ENCODE measurements at places on chromosomes 11 and 22.

DNA sequence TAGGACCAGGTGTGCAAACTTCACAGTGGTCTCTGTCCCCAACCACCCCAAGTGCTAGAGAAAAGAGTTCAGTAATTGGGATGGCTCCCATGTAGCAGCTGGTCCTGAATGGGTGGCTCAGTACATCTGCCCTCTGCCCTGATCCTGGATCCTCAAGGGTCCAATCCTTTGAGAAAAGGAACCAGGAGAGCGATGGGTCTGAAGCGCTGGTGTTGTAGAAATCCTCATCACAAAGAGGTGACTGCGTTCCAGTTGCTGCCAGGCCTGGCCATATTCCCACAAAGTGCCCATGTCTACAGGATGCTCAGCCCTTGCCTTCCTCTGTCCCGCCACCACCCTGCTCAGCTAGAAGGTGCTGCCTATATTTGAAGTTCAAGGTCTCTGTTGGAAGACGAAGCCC is 6.2 kb upstream of the C22orf39 start:
- no peak for DNase-seq

- no peak for DNase-seq
These were observed 72.4 kb upstream of the CARD18 start for GRCh38 chr11:105211806-105212554.

DNA sequence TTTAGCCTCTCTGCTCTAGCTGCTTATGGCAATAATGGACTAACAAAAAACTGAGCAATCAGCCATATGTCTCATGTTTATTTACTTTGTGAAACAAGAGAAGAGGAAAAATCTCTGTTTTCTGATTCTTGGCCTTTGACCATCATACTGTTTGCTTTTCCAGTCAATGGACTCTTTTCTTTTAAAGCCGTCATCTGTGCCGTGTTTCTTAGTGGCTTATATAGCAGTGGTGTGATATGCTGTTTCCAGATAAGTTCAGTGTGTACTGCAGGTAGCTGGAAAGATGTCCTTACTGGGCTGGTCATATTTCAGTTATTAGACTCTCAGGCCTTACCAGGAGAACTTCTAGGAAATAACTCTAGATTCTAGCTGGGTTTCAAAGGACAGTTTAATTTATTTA is 33.6 kb upstream of the TECTA start:
- no peak for DNase-seq

DNA sequence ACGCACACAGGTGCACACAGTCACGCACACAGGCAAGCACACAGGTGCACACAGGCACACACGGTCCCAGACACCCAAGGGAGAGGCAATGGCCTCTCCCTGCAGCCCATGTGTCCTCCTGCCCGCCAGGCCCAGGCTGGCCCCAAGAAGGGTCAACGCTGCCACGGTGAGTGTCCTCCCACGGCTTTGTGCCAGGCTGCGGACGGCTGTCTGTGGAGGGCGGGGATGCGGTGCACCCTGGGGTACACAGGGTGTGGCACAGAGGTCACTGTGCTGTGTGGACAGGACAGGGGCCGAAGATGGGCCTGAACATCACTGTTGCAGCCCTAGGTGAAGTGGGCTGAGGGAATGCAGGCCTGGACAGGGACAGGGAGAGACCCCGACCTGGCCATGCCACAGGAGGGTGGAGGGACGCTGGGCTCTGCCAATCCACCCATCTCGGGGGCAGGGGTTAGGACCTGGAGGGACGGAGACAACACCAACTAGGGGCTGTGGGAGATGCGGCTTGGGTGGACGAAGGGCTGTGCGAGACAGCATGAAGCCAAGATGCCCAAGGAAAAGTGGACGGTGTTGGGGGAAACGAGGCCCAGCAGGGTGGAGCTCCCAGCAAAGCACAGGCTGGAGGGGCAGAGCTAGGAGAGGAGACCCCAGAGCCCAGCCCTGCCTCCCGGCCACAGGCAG is 523.8 kb downstream of the BRD1 start:
- no peak for DNase-seq

GRCh38 chr11:34300926-34301295 is 56.9 kb downstream of the ABTB2 start:
- DNase-seq, result no peak

GRCh38 chr11:35893796-35894475 is 49.9 kb upstream of the LDLRAD3 start:
- DNase-seq, result no peak

- DNase-seq, result no peak
These were observed 135.2 kb upstream of the NCAM1 start for GRCh38 chr11:112826026-112826425.

GRCh38 chr11:129317571-129317970 is 58.1 kb upstream of the BARX2 start:
- DNase-seq, result no peak

DNA sequence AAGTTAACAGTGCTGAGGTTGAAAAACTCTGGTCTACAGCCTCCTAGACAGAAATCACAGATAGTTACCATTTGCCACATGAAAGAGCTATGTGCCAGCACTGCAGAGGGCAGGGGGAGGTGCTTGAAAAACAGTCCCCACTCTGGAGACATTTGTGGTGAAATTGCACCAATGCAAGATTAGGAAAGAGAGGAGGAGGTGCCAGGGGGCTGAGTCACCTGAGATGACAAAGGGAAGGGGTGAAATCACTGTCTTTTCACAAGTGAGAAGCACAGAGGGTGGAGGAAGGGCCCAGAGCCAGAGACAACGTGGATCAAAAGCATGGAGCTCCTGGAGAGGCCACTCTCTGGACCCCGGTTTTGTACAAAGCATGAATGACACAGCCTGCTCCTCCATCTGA is 196.3 kb downstream of the BUD13 start:
- no peak for DNase-seq

DNA sequence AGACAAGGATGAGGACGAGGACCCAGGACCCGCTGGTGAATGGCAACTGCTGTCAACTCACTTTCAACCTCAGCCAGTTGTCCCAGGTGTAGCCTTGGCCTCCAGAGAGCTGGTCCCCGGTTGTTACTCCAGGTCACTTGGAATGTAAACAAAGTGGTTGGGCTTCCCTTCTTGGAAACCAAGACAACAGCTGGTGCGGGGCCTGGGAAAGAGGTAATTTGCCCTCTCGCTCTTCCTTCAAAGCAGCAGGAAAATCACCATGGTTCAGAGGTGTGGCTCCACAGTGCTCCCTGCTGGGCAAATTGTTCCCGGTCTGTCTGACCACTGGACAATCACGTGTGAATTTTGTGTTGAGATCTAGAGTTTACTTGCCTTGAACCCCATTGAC is 15.0 kb downstream of the SLC1A2 start:
- no peak for DNase-seq

GRCh38 chr22:46958658-46959057 is 196.2 kb downstream of the TBC1D22A start:
- no peak for DNase-seq

DNA sequence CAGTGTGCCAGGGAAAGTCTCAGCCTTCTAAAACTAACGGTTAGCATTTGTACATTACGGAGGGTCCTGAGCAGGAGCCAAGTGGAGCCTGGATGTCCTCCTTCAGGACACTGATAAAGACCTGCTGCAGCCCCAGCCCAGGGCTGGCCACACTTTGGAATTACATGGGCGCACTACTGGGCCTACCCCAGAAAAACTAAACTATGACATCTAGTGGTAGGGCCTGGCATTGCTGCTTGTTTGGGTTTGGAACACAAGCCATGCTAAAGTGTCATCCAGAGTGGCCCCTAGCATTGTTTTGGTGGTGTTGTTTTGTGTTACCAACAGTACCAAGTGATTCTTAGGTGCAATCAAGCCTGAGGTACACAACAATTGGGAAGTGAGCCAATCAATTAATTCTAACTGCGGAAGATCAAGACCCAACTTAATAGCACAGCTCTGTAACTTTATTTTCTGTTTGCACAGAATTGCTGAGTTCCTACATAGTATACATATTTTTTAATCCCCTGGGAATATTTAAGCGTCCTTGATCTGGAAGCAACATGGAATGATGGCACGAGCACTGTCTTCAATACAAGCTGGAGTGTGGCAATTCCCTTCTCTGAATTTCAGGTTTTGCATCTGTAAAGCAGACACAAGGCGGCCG is 340.7 kb downstream of the LARGE1 start:
- peak; percentile 28 for DNase-seq

GRCh38 chr11:131441051-131441810 is 70.8 kb downstream of the NTM start:
- DNase-seq, result no peak

GRCh38 chr11:92675303-92675702 is 294.1 kb upstream of the MTNR1B start:
- no peak for DNase-seq

GRCh38 chr11:78714539-78714938 is 139.9 kb upstream of the NARS2 start:
- DNase-seq, result no peak

- peak; percentile 31 for DNase-seq
These were observed 16.0 kb downstream of the ZNRF3 start for GRCh38 chr22:28899199-28899853.

DNA sequence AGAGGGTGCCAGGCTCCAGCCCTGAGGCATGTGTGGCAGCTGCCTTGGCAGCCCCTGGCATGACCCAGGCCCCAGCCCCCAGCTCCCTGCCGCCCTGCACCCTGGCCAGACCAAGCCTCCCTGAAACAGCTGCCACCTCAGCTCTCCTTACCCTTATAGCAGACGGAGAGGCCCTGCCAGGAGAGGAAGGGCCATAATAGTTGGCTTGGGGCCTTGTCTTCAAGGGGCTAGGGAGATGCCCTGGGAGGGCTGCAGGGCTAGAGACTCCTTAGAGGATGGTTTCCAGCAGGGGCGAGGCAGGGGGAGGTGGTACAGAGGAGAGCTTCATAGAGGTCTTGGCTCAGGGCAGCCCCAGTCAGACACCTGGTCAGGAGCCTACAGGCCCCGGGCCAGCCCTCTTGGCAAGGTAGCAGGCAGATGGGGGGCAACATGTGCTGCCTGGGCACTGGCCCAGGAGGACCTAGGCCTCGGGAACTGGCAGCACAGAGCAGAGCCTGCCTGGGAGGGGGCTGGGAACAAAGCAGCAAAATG is 13.0 kb downstream of the SMTN start:
- no peak for DNase-seq

GRCh38 chr11:74444173-74444826 is 23.0 kb downstream of the KCNE3 start:
- DNase-seq, result no peak

- DNase-seq, result no peak
These were observed 12.2 kb downstream of the NEAT1 start for GRCh38 chr11:65434667-65435410.

Measured in CD4-positive, alpha-beta T cell treated with Interleukin-2 at 100 ng/mL for 4 hours (primary cell).